CD4-positive, alpha-beta T cell (primary cell): ENCODE measurements at places on chromosomes 1 and 21.
A peak's percentile ranks its signal among the peaks of the same experiment; 100 is the strongest.

DNA sequence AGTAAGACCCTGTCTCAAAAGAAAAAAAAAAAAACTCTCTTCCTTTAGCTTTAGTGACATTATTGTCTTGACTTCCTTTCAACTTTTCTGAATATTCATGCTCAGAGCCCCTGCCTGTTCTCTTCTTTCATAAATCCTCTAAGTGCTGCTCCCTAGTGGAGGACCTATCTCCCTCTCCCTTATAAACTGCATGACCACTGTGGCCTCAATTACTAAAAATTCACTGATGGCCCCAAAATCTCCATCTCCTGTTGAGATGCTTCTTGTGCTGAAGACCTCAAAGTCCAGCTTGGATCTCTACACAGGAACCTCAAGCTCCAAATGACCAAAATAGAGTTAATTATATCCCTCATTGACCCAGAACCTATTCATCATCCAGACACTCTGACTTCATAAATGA, 7.8 kb downstream of the ITLN1 start:
- peaks cover 12% of the 10 kb centered on the region for H3K4me1 ChIP-seq
- H3K36me3 ChIP-seq: no peaks in the 10 kb centered on the region
- H3K27ac ChIP-seq: no peak overlapping the region

- H3K27ac ChIP-seq: no peak overlapping the region
- DNase-seq: peak; percentile 60
- peaks cover 17% of the 10 kb centered on the region for H3K36me3 ChIP-seq
- H3K4me1 ChIP-seq: peaks cover 41% of the 10 kb centered on the region
- H3K27me3 ChIP-seq: no peaks in the 10 kb centered on the region
Observed at GRCh38 chr1:155062151-155062686, 1.3 kb upstream of the EFNA4 start.

DNA sequence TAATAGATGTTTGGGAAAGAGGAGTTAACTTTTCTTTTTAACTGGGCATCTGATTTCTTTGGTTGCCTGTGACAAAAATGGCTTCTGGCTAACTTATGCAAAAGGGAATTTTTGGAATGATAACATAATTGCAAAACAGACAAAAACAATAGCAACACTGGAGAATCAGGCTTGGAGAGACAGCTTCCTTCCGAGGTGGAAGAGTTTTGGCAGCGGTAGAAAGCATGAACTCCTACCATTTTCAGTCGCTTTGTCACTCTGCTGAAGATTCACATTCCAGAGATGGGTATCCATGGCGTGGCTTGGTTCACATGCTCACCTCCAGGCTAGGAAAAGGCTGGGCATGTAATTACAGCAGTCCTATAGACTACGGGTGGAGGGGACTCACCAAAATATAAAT, 17.2 kb upstream of the FGGY start:
- no peak overlapping the region for H3K27ac ChIP-seq
- no peak for DNase-seq
- H3K27me3 ChIP-seq: peaks cover 27% of the 10 kb centered on the region
- no peaks in the 10 kb centered on the region for H3K36me3 ChIP-seq

DNA sequence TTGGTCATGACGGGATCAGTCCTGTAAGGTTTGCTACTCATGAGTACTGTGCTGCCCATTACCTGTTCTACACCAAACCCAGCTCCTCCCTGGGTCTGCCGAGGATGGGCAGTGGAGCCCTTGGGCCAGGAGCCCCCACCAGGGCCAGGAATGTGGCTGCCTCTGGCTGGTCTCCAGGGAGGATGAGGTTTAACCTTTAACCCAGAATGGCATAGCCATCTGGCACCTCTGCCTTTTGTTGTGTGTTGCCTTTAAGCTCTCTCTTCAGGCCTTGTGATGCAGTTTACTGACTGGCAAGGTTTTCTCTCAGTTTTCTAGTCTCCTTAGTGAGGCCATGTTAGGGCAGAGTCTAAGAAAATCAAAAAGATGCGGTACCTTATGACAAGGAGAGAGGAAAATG, 38.6 kb downstream of the SIPA1L2 start:
- H3K4me3 ChIP-seq: no peak overlapping the region
- H3K4me1 ChIP-seq: peaks cover 7% of the 10 kb centered on the region
- no peaks in the 10 kb centered on the region for H3K36me3 ChIP-seq
- DNase-seq: no peak

GRCh38 chr1:21534674-21535378, 25.6 kb downstream of the ALPL start:
- H3K27me3 ChIP-seq: peaks cover 9% of the 10 kb centered on the region
- no peak for DNase-seq
- no peaks in the 10 kb centered on the region for H3K4me1 ChIP-seq
- no peak overlapping the region for H3K27ac ChIP-seq

DNA sequence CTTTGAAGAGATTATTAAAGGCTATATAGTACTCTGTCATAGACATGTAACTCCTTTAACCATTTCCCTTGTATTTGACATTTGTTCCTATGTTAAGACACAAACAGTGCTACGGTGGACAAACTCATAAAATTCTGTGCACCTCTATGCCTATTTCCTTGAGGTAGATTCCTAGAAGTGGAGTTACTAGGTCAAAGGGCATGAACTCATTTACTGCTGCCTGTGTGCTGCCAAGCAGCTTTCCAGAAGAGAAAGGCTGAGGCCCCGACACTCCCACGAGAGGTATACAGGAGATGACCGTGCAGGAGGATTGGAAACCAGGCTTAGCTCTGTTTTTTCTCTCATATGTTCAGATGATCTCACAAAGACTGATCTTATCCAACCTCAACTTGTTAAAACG, 34.4 kb upstream of the TENT5C start:
- H3K27ac ChIP-seq: no peak overlapping the region
- DNase-seq: no peak
- H3K4me1 ChIP-seq: peaks cover 23% of the 10 kb centered on the region
- no peaks in the 10 kb centered on the region for H3K36me3 ChIP-seq
- H3K4me3 ChIP-seq: no peak overlapping the region

GRCh38 chr1:65075123-65075976, 72.7 kb upstream of the AK4 start:
- DNase-seq: peak; percentile 57
- no peak overlapping the region for H3K27ac ChIP-seq
- no peaks in the 10 kb centered on the region for H3K4me1 ChIP-seq
- H3K27me3 ChIP-seq: no peaks in the 10 kb centered on the region
- no peak overlapping the region for H3K4me3 ChIP-seq

DNA sequence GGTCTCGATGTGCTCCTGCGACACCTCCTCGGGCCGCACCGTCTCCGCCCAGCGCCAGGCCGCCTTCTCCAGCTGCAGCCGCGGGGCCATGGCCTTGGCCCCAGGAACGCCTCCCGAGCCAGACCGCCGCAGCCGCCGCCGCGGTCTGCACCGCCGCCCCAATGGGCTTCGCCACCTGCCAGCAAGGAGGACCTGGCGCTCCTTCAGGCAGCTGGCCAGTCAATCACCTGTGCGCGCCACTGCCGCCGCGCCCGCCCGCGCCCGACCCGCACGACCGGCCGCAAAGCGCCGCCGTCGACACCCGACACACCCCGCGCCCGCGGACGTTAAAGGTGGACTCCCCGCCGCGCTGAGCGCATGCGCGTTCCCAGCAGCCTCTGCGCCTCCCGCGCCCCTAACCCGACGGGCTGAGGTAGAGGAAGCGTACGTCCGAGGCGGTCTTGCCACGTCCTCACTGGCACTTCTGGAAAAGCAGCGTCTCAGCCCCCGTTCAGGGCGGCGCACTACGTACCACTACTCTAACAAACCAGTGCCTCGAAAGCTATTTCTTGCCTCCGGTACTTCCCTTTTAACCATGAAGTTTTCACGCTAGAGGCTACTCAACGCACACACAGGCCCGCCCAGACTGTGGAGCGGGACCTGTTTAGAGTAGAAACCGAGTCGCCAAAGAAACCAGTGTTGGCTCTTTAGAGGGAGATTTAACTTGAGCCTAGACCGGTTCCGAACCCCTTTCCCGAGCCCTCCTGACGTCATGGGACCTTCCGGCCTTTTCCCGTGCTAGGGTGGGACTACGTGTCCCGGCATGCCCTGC, at the start of gene USP48:
TSS of gene USP48 (minus strand) at position 282 of the 811 bp plus-strand sequence. CDS start at position 90, 192 bp downstream.
- H3K27ac ChIP-seq: peak within 1 kb of the TSS; percentile 100
- peak within 1 kb of the TSS; percentile 100 for H3K4me3 ChIP-seq
- DNase-seq: peak; percentile 97
- no peaks in the 10 kb centered on the region for H3K27me3 ChIP-seq
- peaks cover 38% of the 10 kb centered on the region for H3K4me1 ChIP-seq

DNA sequence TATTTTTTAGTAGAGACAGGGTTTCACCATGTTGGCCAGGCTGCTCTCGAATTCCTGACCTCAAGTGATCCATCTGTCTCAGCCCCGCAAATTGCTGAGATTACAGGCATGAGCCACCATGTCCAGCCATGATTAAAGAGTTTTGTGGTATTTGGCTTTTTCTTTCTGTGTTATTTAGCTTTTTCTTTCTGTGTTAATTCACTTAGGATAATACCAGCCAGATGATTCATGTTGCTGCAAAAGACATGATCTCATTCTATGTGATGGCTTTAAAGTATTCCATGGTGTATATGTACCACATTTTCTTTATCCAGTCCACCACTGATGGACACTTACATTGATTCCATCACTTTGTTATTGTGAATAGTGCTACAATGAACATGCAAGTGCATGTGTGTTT, 1135.2 kb downstream of the AMY1C start:
- H3K4me1 ChIP-seq: no peaks in the 10 kb centered on the region
- H3K36me3 ChIP-seq: no peaks in the 10 kb centered on the region
- no peak overlapping the region for H3K27ac ChIP-seq
- DNase-seq: no peak

DNA sequence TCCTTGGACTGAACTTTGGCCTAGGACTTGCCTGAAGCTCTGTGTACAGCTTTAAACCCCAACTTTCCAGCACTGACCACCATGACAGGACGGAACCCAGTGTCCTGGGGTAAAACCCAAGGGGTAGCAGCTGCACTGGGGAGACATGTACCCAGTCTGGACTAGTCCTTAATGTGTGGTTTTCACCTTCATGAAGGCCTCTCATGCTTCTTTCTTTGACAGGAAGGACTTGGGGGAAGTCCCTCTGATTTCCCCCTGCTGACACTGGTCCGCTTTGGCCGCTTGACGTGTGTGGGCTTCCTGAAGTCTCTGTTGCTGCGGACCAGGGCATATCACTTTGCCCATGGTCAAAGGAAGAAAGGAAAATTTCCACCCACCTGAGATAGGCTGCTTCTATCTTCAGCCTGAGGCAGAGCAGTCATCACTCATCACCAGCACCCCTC, 66.3 kb upstream of the PRDX6 start:
- peaks cover 6% of the 10 kb centered on the region for H3K36me3 ChIP-seq
- peaks cover 23% of the 10 kb centered on the region for H3K4me1 ChIP-seq
- no peaks in the 10 kb centered on the region for H3K27me3 ChIP-seq
- H3K27ac ChIP-seq: no peak overlapping the region
- DNase-seq: no peak
- no peak overlapping the region for H3K4me3 ChIP-seq

DNA sequence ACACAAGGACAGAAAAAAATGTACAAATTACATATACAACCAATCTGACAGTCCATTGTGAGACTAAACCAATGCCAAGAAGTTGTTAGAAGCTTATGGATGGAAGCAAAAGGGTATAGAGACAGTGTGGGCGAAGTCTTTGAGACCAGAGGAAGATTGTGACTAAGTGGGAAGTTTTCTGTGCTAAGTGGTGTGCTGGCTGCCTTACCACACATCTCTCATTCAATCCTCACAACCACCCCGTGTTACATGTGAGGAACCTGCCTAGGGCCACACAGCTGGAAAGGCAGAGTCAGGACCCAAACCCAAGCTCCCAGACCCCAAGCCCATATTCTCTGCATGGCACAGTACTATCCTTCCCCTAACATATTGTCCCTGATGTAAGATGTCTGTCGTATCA, 53.5 kb upstream of the DUSP10 start:
- H3K4me1 ChIP-seq: peaks cover 10% of the 10 kb centered on the region
- H3K27me3 ChIP-seq: no peaks in the 10 kb centered on the region
- no peaks in the 10 kb centered on the region for H3K36me3 ChIP-seq
- H3K4me3 ChIP-seq: no peak overlapping the region
- H3K27ac ChIP-seq: no peak overlapping the region

DNA sequence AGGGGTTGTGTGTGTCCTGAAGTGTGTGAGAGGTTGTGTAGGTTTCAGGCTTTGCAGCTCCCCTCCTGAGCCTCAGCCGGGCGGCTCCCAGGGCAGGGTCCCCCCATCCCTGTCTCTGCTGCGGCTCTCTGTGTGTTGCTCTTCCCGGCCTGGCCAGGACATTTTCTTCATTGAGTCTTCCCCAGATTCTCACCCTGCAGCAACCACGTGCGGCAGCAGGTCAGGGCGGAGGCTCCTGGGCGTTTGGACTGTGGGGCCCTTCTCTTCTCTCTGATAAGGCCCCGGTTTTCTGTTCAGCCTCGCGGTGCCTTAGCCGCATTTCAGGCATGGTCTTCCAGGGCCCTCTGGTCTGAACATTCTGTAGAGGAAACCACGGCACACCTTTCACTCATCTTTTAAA, 1.8 kb upstream of the TCP10L start:
- H3K36me3 ChIP-seq: no peaks in the 10 kb centered on the region
- no peak for DNase-seq
- no peak overlapping the region for H3K27ac ChIP-seq
- H3K4me3 ChIP-seq: no peak overlapping the region
- no peaks in the 10 kb centered on the region for H3K4me1 ChIP-seq
- no peaks in the 10 kb centered on the region for H3K27me3 ChIP-seq

GRCh38 chr1:232140419-232141166, 489.3 kb downstream of the SIPA1L2 start:
- DNase-seq: no peak
- H3K36me3 ChIP-seq: no peaks in the 10 kb centered on the region
- H3K27me3 ChIP-seq: no peaks in the 10 kb centered on the region
- no peak overlapping the region for H3K4me3 ChIP-seq

- H3K27me3 ChIP-seq: no peaks in the 10 kb centered on the region
- no peak overlapping the region for H3K4me3 ChIP-seq
- H3K36me3 ChIP-seq: peaks cover 21% of the 10 kb centered on the region
- H3K27ac ChIP-seq: no peak overlapping the region
- no peaks in the 10 kb centered on the region for H3K4me1 ChIP-seq
Observed at GRCh38 chr1:167950569-167950968, 13.7 kb upstream of the MPC2 start.

- no peak for DNase-seq
- H3K27ac ChIP-seq: no peak overlapping the region
- H3K36me3 ChIP-seq: no peaks in the 10 kb centered on the region
- no peak overlapping the region for H3K4me3 ChIP-seq
Observed at GRCh38 chr1:34827341-34827941, 32.1 kb downstream of the SMIM12 start.

- no peaks in the 10 kb centered on the region for H3K36me3 ChIP-seq
- H3K27me3 ChIP-seq: no peaks in the 10 kb centered on the region
- no peaks in the 10 kb centered on the region for H3K4me1 ChIP-seq
- H3K4me3 ChIP-seq: no peak overlapping the region
Observed at GRCh38 chr1:230058626-230059025, 8.4 kb upstream of the GALNT2 start.
